CD4-positive, alpha-beta T cell treated with Interferon gamma for 1 hour (primary cell): ENCODE measurements at places on chromosomes 5 and 9.

- DNase-seq: no peak
These were observed 526.0 kb upstream of the ADAMTS16 start for GRCh38 chr5:4614088-4614487.

DNA sequence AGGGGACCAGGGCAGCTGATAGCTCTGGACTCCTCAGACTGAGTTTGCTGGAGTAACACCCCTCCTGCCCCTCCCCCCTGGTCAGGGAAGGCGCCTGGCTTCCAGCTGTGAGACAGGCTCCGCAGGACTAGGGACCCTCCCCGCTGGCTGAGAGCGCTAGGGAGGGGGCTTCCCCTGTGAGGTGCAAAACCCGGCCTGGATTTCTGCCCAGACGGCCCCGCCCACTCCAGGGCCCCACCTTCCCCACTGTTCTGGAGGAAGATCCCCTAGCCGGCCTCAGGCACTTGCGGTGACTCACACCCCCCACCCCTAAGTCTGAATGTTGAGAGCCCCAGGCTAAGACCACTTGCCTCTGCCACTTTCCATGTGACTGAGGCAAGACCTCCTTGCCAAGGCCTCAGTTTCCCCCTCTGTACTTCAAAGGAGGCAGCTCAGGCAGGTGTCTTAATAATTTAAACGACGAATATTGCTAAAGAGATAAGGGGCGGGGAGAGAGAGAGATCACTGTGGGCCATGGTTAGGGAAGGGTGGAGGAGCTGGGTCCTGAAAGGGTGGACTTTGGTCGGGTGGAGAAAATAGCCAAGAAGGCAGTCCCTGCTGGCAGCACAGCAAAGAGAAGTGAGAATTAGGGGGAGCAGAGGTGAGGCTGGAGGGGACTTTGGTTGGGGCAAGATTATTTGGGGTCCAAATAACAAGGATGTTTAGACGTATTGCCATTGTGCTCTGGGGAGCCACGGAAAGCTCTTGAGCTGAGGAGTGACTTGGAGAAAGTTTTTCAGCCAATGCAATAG is 1.0 kb upstream of the DAB2IP start:
- DNase-seq: no peak

- DNase-seq: no peak
These were observed 19.2 kb downstream of the NKD2 start for GRCh38 chr5:1027631-1028441.

DNA sequence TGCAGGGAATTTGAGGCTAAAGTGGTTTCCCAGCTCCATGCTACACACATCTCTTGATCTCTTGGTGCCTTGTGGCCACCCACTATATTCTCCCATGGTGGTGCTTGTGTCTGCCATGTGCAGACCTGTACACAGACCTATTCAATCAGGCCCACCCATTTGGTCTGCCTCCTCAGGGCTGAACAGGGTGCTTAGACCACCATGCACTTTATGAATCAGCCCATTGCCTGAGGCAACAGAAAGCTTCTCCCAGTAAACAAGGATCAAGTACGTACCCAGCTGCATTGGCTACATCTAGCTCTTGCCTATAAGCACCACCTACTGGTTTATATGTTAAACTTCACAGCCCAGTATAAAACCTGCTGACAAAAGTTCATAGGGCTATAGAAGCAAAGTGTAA is 664.3 kb upstream of the EDIL3 start:
- DNase-seq: no peak

GRCh38 chr9:108639696-108640095 is 216.1 kb downstream of the ACTL7B start:
- no peak for DNase-seq

DNA sequence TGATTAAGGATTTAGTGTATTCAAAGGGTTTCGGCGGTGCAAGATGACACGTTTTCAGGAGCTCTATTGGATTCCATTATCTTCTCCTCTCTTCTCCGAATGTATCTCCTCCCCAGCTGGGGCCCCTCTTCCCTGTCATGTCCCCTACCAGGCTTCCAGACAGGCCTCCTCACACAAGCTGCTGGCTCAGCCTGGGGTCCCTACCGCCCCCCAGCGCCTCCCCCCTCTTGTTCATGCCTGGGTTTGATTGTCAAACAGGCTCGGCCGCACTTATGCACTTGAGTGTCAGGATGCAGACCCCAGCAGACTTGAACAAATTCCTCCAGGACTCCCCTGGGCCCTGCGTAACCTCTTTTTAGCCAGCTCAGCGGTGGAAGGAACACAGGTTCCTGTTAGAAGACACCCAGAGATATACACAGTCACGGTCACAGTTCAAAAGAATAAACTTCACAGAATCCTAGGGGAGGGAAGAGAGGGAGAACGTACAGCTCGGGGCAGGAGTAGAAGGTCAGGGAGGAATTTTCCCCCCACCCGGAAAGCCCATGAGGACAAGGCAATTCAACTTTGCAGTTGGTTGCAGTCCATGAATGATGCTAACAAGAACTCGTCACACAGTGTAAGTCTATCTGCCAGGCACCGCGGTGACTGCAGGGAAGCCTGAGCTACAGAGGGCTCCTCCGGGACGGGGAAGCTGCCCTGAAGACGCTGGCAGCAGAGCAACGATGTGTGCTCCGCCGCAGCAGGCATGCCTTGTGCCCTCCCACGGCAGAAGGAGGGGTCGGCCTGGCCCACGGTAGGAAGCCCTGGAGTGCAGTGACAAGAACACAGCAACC is 560.0 kb downstream of the BNC2 start:
- no peak for DNase-seq

DNA sequence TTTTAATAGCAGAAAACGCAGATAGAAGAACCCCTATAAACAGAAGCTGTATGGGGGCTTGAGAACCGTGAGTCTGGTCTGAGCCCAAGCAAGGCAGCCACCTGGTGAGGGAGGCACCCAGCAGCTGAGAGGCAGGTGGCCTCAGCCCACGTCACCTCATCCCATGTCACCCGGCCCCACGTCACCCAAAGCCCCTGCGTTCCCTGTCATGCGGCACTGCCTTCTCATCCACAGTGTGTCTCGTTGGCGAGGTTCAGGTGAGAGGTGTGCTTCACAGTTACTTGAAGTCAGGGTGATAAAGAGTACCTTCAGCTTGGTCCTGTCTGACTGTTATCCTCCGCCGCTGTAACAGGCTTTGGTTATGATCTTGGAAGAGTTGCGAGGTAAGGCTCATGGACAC is 80.6 kb upstream of the IRX4 start:
- DNase-seq: no peak

GRCh38 chr5:180632768-180633167 is 16.6 kb downstream of the FLT4 start:
- no peak for DNase-seq

DNA sequence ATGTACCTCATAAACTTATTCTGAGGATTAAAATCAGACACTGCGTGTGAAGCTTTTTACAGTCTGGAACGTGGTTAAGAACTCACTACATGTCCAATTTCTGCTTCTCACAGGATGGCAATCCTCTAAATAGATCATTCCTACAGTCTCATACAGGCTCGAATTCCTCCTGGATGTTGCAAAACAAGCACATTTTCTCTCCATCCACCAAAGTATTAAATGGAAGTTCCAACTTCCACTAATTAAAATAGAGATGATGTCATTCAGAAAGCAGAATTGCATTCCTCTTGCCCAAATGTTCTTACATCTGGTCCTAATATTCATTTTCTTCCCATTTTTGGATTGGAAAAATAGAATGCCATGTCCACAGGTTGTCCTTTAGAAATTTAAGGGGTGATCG is 145.5 kb upstream of the PCA3 start:
- DNase-seq: no peak

DNA sequence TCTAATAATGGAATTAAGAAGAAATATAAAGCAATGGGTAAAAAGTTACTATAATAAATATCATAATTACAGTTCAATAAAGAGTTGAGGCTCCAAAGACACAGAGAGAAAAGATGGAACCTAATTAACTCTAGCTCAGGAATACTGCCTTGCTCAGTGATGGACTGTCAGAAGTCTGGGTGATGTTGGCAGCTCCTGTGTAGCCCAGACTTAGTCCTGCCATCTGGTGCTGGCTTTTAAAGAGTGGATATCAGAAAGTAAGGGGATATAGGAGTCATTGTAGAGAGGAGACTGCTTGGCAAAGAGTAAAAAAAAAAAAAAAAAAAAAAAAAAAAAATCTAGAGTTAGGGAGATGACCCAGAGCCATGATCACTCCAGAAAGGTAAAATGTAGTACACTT is 551.9 kb upstream of the DMAC1 start:
- no peak for DNase-seq

- no peak for DNase-seq
These were observed 440.0 kb upstream of the MPDZ start for GRCh38 chr9:13719446-13719845.

DNA sequence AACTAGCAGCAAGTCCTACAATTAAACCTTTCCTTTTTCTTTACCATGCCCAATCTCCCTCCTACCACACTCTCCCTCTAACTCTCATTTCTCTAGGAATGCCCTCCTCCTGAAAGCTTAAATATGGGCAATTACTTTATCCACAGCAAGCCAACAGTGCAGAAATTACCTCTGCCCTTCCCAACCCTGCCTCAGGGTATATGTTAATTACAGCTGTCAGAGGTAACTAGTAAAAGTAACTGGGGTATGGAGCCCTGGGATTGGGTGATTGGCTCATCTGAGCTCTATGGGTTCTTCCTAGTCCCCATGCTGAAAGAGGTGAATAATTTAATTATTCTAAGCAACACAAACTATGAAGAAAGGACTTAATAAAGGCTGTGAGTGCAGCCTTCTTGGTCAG is 478.9 kb upstream of the NMUR2 start:
- DNase-seq: no peak

- peak; percentile 83 for DNase-seq
These were observed at the start of gene AKNA for GRCh38 chr9:114387680-114388356. Gene AKNA (minus strand): TSS chr9:114387982. CDS start chr9:114381333, 6,649 bp downstream.
